ENCODE measurements at places on chromosomes 2 and 18.

GRCh38 chr2:231000211-231000904 lies 4.4 kb downstream of the SPATA3 start:
- no peak for DNase-seq

DNA sequence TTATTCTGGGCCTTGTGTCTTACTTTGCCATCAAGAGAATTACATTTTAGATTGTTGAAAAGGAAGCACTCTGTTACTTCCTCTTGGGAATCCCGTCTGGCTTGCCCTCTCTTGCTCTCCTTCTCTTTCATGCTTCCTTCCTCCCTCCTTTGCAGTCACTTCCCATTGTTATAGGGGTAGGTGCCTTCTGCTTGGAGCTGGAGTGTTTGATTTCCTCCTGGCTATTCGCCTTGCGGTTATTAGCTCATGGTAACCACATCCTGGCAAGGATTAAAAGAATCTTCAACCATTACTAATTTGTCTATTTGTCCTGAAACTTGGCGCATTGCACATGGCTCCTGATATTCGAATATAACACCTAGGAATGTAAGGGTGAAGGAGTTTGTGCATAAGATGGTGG lies 115.0 kb downstream of the CERS6 start:
- DNase-seq = no peak

GRCh38 chr2:115782286-115782685 lies 1339.8 kb downstream of the DPP10 start:
- DNase-seq = no peak

DNA sequence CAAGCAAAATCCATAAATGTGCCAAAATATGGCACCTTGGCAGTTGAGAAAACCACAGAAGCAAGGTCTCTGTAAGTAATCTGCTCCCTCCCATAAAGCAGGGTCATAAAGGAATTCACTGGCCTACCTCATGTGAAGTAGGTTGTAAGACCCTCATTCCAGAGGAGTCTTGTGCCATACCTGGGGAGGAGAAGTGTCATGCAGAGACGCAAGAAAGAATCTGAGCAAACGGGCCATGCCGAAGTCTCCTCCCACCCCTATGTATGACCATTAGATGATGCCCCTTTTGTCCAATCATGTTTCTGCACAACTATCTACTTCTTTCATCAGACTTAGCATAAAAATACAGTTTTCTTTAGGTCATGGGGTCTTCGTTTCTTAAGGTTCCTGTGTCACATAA lies 14.6 kb downstream of the NMUR1 start:
- no peak for DNase-seq

- no peak for DNase-seq
Measured at GRCh38 chr2:229901819-229902218, 20.0 kb downstream of the TRIP12 start.

DNA sequence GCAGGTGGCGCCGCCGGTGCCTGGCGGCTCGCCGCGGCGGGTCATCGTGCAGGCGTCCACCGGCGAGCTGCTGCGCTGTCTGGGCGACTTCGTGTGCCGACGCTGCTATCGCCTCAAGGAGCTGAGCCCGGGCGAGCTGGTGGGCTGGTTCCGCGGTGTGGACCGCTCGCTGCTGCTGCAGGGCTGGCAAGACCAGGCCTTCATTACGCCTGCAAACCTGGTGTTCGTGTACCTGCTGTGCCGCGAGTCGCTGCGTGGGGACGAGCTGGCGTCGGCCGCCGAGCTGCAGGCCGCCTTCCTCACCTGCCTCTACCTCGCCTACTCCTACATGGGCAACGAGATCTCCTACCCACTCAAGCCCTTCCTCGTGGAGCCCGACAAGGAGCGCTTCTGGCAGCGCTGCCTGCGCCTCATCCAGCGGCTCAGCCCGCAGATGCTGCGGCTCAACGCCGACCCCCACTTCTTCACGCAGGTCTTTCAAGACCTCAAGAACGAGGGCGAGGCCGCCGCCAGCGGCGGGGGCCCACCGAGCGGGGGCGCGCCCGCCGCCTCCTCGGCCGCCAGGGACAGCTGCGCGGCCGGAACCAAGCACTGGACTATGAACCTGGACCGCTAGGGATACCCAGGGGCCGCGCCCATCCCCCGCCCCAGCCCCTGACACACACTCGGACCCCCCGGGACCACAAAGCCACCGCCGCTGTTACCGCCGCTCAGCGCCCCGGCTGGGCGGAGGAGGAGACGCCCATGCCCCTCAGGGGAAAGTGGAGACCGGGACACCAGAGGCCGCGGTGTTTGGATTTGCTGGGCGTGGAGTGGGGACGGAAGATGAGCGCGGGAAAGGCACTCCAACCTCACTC lies 1.1 kb downstream of the CDK5R2 start:
- DNase-seq = no peak

GRCh38 chr2:59824314-59824713 lies 729.1 kb downstream of the BCL11A start:
- DNase-seq = no peak

- DNase-seq = no peak
Measured at GRCh38 chr18:74040008-74040407, 107.6 kb downstream of the FBXO15 start.

DNA sequence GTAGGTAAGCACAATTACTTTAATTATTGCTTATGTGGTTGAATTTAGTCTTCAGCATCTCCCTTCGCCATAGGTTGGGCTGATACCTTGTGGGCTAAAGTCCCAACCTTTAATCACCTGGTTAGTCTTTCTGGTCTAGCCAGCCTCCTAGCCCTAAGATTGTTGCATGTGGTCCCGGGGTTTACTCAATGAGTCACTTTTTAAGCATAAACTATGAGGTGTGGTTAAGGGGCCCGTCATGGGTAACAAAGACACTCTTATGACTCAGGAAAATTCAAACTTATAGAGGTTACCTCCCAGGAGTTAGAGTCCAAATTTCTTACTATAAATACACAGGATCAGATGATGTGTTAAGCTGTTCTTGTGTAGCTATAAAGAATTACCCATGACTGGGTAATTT lies 841.6 kb downstream of the TRIB2 start:
- no peak for DNase-seq

DNA sequence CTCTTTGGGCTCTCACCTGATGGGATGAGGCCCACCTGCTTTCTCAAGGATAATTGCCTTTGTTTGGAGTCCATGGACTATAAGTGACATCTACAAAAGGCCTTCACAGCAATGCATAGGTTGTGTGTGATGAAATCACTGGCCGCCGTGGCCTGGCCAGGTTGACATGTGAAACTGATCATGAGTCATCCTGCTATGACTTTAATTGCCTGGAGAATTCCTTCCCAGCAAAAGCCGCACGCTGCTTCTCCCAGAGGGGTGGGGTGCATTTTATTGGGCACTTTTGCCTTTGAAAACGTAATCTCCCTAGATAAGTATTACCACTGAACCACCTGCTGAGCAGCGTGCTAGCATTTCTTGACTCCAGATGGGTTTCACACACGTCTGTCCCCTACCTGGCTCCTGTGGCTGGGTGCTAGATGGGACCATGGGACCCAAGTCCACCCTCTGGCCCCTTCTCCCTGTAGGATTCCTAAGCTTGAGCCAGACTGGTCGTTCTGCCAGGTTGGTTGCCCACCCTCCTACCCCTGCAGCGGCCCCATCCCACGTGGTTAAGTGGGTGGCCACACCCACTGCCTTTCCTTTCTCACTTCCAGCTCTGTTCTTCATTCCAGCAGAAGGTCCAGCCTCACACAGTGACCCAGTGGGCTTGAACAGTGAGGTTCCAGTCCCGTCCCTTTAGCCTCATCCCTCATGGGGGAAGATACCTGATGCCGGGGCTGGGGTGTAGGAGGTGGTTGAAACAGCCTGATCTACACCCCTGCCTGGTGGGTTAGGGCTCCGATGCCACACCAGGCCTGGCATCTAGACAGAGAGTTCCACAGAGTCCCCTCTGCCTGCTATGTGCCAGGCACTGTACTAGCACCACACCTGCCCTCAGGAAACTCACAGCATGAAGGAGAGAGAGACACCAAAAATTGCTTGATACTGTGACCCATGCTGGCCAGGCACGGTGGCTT lies 89.6 kb downstream of the GBX2 start:
- DNase-seq = no peak

DNA sequence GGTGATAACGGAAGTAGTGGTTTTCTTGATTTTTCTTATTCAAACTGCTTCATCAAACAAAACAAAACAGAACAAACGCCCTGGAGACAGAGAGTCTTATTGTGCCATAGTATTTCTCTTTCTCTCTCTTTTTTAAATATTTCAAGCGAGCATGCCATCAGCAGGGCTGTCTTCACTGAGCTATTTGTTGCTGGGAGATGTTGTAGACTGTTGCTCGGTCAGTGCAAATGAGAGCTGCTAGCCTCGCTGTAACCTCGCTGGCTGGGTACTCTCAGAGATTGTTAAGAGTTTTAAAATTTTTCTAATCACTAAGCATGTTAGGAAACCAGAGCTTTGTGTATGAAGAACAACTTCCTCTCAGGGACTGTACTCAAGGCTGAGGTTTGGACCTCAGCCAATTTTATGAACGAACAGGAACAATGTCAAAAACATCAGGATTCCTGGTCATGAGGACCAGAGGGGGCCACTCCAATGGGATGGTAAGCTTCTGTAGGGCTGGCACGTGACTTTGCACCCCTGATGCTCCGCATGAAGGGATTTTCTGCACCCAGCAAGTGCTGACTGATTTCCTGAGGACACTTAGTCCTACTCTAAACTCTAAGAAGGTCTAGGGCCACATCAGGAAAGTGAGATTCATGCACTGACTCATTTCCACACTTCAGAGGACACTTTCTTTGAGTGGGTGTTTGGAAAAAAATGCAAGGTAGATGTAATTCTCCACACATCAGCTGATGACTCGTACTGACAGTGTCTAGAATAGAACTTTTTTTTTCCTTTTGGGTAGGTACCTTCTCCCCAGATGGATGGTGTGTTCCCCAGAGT lies 59.8 kb upstream of the IL1R1 start:
- no peak for DNase-seq

- no peak for DNase-seq
Measured at GRCh38 chr2:14120376-14120775, 512.1 kb upstream of the LRATD1 start.

GRCh38 chr2:223954401-223954800 lies 2.9 kb upstream of the MRPL44 start:
- no peak for DNase-seq

DNA sequence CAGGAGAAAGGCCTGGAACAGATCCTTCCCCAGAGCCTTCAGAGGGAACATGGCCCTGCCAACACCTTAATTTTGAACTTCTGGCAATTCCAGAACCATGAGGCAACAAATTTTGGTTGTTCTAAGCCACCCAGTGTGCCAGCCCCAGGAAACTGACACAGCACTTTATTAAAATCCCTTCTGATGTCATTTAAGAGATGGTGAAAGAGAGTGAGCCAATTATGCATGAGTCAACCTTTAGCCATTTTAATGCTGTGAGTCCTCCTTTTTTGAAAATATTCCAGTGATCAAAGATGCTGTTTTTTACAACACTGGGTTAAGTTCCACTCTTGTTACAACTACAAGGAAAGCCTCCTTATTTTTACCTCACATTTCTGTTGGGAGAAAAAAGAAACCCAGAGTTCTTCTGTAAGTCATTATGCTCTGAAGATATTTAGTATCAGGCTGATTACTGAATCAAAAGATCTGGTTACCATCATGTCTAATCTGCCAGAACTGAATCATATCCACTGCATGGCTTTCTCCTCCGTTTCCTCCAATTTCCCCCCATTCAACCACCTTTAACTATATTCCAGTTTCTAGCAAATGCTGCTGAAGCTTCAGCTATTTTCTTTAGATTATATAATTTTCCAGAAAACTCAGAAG lies 235.4 kb downstream of the TXNL1 start:
- no peak for DNase-seq

GRCh38 chr2:196219671-196220070 lies 48.3 kb upstream of the STK17B start:
- DNase-seq = no peak

All from activated CD4-positive, CD25-positive, alpha-beta regulatory T cell treated with anti-CD3 and anti-CD28 coated beads, Interleukin-2, amount 50 U/mL, for 16 hours (primary cell).